ENCODE measurements at places on chromosomes 7 and 10.

DNA sequence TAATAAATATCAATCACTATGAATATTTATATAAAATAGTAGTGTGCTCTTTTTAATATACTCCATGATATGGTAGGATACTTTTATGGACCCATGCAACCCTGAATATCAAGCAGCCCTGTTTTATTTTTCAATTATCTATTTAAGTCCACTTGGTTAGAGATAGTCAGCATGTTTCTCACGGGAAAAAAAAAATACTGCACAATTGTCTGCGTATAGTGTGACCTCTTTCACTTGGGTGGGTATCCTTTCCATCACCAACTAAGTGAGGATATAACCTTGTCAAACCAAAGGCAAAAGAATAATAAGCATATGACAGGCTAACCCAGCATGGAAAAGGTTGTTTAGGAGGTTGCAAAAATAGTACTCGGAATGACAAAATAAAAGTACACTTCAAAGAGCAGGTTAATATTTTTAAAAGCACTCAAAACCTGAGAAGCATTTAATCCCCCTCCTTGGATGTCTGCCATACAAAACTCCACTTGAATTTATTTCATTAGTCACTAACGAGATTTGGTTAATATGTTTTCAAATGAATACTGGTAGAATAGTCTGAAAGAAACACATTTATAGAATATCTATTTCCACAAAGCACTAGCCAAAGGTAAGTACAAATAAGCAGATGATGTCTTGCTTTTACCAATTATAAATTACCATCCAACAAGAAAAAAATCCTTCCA, 76.5 kb downstream of the IMMP2L start:
- no peak for DNase-seq

GRCh38 chr7:138248609-138249008, 172.3 kb downstream of the AKR1D1 start:
- peak; percentile 19 for DNase-seq

- DNase-seq = no peak
These were observed 51.9 kb upstream of the SKAP2 start for GRCh38 chr7:26916336-26916735.

- no peak for DNase-seq
These were observed 175.1 kb downstream of the NEURL1 start for GRCh38 chr10:103668351-103669242.

DNA sequence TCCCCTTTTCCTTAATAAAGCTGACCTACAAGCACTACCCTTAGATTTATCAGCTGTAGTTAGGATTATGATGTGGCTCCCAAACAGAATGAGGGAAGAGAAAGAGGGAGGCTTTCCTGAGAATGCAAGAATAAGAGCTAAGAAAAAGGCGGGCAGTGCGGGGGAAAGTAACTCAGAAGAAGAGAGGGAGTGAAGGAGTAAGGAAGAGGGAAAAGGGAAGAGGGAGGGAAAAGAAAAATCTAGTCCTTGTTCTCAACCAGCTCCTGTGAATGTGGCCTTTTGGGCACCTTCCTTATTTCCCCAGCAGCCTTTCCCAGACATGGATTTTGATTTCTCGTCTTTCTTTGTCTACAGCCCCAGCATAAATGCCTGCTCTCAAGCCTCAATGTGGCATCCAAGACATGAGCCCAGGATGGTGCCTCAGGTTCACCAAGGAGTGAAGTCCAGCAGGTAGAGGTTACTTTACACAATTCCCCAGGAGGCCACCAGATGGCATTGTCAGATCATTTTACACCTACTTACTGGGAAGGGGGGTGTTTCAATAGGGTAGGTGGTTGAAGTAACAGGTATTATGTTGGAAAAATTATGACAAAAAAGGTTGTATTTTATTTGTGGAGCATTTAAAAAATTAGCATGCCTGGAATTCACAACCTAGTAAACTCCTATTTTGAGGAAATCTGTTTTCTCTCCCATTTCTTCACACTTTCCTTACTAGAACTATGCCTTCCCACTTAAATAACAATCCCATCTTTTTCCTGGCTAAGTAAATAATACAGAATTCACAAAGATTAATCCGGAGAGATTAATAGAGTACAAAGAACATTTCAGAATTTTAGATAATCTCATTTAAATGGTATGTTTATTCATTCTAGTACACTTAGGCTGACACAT, 106.5 kb downstream of the HTR7 start:
- peak; percentile 59 for DNase-seq

DNA sequence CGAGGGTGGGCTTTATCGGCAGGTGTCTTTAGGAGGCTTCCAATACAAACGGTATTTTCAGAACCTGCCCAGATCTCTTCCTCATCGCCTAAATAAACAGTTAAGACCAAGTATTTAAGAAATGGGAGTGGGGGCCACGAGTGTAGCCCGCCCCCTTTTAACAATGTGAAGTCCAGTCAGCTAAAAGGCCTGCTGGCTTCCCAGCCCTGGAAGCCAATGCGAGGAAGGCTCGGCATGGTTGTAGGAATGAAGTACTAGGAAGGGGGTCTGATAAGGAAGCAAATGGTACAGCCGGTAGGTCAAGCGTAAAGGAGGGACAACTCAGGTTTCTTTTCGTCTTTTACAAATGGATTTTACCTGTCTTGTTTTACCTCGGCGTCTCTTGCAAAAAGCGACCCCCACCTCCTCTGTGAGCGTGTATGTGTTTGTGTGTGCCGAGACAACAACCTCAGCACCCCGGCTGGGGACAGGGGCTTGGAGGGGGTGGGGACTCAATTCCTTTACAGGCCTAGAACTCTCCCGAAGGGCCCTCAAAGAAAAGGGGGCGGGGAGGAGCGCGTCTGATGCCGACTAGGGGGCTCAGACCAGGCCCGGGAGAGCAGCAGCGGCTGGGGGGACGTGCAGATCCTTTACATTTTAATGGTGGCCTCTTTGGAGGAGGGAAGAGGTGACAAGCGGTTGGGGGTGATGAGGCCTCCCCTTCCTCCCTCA, 147.6 kb downstream of the GPR85 start:
- peak; percentile 54 for DNase-seq
